T-helper 9 cell (primary cell): ENCODE measurements at places on chromosomes 12 and 14.

- DNase-seq: no peak
Observed at GRCh38 chr12:48061938-48062719, 43.8 kb downstream of the SENP1 start.

DNA sequence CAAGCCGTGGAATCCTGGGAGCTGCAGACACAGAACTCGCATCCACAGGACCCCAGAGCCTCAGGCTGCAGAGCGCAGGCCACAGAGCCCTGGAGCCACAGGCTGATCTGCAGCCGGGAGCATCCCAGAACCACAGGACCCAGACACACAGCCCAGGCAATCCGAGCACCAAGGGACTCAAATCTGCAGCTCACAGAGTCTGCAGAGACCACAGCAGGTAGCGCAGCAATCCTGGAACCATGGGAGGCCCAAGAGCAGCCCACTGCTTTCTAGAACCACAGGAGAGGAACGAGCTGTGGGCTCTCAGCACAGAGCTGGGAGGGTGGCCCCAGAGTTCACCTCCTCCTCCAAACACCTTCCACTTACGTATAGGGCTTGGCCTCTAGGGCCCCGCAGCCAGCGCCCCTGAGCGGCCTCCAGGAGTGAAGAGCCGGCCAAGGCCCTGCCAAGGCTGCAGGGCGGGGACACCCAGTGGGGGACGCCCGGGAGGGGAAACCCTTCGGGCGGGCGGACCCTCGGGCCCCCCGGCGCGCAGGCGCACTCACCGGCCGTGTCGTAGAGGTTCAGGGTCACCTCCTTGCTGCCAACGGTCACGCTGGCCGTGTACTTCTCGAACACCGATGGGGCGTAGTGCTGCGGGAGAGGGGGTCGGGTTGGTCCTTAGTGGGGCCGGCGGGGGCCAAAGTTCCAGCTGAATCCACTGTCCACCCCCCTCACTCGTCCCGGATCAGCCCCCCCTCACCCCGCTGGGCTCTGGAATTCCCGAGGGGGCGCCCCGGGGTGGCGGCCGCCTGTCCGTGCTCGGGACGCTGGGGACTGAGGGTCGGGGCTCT is 665 bp downstream of the RHOF start:
- peak; percentile 49 for DNase-seq

GRCh38 chr14:64407329-64407728 is 19.2 kb downstream of the MTHFD1 start:
- no peak for DNase-seq

GRCh38 chr14:98370352-98370751 is 901.6 kb downstream of the BCL11B start:
- no peak for DNase-seq
